ENCODE measurements at places on chromosomes 7 and 10.

GRCh38 chr10:103806395-103807187 is 48.8 kb downstream of the SH3PXD2A start:
- DNase-seq: no peak
- peaks cover 2% of the 10 kb centered on the region for H3K4me1 ChIP-seq
- no peaks in the 10 kb centered on the region for H3K27me3 ChIP-seq

DNA sequence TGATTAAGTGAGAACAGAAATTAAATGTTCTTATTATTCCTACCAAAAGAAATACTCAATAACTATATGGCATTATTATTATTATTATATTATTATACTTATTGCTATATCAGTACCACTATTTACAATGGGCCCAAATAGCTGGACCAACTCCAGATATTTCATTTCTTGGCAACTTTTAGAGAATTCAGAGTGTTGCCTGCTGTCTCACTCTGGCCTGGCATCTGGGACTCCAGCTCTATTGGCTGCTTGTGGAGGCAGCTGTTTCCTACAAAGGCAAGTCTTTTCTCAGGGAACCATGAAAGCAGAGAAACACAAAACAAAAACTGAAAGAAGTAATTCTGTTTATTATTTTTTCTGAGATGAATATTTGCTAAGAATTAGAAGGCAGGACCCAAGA is 105.1 kb upstream of the SORCS1 start:
- no peak overlapping the region for H3K27ac ChIP-seq
- no peaks in the 10 kb centered on the region for H3K27me3 ChIP-seq

- DNase-seq: no peak
- no peak overlapping the region for H3K4me3 ChIP-seq
- H3K36me3 ChIP-seq: no peaks in the 10 kb centered on the region
- H3K27me3 ChIP-seq: no peaks in the 10 kb centered on the region
- no peaks in the 10 kb centered on the region for H3K4me1 ChIP-seq
- H3K27ac ChIP-seq: no peak overlapping the region
Measured at GRCh38 chr10:72759584-72759983, 67.6 kb downstream of the MCU start.

- H3K4me1 ChIP-seq: no peaks in the 10 kb centered on the region
- no peaks in the 10 kb centered on the region for H3K27me3 ChIP-seq
- no peak for DNase-seq
- H3K36me3 ChIP-seq: no peaks in the 10 kb centered on the region
- no peak overlapping the region for H3K4me3 ChIP-seq
Measured at GRCh38 chr7:123846217-123846891, 1.4 kb downstream of the HYAL4 start.

DNA sequence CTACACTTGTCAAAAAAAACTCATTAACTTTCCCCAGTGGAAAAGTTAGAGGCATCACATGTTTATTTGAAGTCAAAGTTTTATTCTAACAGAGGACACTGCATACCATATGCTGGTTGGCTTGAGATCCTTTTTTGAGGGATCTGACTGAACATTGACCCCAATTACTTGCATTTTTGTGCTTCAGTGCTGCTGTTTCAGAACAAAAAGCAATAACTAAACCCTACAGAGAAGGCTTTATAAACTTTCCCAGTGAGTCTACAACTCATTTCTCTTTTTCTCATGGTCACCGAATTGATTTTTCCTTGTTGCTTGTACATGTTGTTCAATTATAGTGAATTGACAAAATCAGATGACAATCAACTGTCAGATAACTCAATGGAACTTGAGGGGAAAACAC is 69.3 kb upstream of the PHYHIPL start:
- no peaks in the 10 kb centered on the region for H3K27me3 ChIP-seq
- no peak for DNase-seq
- H3K36me3 ChIP-seq: no peaks in the 10 kb centered on the region
- H3K4me3 ChIP-seq: no peak overlapping the region

DNA sequence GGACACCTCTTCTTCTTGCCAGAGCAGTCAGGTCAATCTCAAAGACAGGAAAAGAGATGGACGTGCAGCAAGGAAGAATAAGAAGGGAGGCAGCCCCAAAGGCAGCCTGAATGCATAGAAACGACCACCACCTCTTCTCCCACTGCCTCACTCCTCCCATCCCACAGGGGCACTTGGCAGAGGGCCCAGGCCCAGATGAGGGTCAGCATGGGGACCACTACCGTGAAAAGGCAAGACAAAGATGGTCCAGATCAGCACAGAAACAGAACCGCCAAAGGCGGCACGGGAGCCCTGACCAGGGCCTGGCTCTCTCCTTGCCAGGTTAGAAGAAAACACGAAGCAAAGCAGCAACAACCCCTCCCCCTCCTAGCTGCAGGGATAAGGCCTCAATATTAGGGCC is 1.9 kb upstream of the NDST2 start:
- no peaks in the 10 kb centered on the region for H3K27me3 ChIP-seq
- no peak overlapping the region for H3K4me3 ChIP-seq
- H3K36me3 ChIP-seq: no peaks in the 10 kb centered on the region

DNA sequence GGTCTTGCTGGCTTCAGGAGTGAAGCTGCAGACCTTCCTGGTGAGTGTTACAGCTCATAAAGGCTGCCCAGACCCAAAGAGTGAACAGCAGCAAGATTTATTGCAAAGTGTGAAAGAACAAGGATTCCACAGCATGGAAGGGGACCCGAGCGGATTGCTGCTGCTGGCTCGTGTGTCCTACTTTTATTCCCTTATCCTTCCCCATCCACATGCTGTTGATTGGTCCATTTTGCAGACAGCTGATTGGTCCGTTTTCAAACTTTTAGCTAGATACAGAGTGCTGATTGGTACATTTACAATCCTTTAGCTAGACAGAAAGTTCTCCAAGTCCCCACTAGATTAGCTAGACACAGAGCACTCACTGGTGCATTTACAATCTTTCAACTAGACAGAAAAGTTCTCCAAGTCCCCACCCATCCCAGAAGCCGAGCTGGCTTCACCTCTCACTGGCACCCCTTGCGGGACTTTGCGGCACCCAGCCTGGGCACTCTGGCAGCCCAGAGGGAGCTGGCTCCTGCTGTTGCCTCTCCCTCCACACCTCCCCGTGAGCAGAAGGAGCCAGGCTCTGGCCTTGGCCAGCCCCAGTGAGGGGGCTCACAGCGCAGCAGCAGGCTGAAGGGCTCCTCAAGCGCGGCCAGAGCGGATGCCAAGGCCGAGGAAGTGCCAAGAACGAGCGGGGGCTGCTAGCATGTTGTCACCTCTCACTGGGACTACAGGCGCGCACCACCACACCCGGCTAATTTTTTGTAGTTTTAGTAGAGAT is 369.6 kb upstream of the POT1 start:
- no peak overlapping the region for H3K4me3 ChIP-seq
- no peak for DNase-seq
- no peaks in the 10 kb centered on the region for H3K27me3 ChIP-seq
- no peaks in the 10 kb centered on the region for H3K4me1 ChIP-seq
- H3K36me3 ChIP-seq: no peaks in the 10 kb centered on the region

DNA sequence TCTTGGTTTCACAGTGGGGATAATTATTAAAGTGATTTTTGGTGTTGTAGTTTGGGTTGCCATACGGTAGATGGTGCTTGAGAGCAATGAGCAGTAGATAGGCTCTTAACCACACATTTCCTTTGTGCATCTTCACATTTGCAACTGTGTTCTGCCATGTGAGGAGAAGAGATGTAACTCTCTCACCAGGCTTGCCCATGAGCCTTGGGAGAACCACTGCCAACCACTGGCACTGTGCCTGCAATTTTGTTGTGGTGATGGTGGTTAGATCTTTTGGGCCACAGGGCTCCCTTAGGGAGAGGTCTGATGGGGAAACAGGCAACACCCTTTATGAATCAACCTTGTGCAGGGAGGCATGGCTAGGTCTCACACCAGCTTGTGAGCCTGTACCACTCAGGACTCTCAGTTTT is 204.3 kb downstream of the CCDC7 start:
- H3K27ac ChIP-seq: no peak overlapping the region
- DNase-seq: no peak
- H3K4me1 ChIP-seq: no peaks in the 10 kb centered on the region
- H3K4me3 ChIP-seq: no peak overlapping the region

GRCh38 chr10:119724593-119725516 is 995 bp upstream of the INPP5F start:
- peak overlapping the region; percentile 97 for H3K27ac ChIP-seq
- DNase-seq: no peak
- no peaks in the 10 kb centered on the region for H3K27me3 ChIP-seq
- H3K4me3 ChIP-seq: peak overlapping the region; percentile 36
- H3K36me3 ChIP-seq: no peaks in the 10 kb centered on the region

DNA sequence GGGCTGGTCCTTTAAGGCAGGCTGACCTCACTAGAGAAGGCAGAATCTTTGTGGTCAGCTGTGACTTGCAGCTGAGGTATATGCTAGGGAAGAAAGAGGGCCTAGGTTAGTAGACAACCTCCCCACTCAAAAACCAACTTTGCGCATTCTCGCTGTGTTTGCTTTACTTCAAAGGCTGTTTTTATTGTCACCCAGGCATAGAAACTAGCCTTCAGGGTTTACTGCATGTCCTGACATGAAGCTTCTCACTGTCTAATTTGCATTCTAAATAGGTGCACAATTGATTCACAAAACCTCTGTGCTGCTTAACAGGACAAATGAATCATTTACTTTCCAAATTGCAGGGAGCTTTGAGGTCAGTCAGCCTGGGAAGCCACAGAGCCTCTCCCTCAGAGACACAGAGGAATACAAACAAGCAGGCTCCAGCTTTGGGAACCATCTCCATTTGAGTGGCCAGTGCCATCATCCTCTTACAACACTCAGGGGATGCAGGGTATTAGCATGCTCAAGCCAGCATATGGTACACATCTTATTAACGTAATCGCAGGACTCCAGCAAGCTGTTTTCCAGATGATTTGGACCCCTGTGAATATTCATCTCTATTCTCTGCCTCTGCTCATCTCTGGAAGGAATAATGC is 596.4 kb upstream of the GHITM start:
- peaks cover 9% of the 10 kb centered on the region for H3K4me1 ChIP-seq
- no peak overlapping the region for H3K27ac ChIP-seq
- no peaks in the 10 kb centered on the region for H3K36me3 ChIP-seq
- H3K4me3 ChIP-seq: no peak overlapping the region
- DNase-seq: no peak
- no peaks in the 10 kb centered on the region for H3K27me3 ChIP-seq

DNA sequence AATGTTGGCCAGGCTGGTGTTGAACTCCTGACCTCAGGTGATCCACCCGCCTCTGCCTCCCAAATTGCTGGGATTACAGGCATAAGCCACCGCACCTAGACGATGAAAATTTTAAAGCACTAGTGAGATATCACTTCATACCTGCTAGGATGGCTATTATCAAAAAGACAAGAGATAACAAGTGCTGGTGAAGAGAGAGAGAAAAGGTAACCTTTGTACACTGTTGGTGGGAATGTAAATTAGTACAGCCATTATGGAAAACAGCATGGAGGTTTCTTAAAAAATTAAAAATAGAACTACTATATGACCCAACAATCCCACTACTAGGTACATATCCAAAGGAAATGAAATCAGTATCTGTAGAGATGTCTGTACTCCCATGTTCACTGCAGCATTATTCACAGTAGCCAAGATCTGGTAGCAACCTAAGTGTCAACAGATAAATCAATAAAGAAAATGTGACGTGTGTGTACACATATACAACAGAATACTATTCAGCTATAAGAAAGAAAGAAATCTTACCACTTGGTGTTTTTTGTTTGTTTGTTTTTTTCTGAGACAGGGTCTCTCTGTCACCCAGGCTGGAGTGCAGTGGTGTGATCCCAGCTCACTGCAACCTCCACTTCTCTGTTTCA is 12.5 kb downstream of the MMS19 start:
- peaks cover under 1% of the 10 kb centered on the region for H3K36me3 ChIP-seq
- no peak overlapping the region for H3K4me3 ChIP-seq
- no peaks in the 10 kb centered on the region for H3K27me3 ChIP-seq
- peaks cover 5% of the 10 kb centered on the region for H3K4me1 ChIP-seq

GRCh38 chr7:48660306-48660870 is 264.0 kb upstream of the CDC14C start:
- H3K36me3 ChIP-seq: no peaks in the 10 kb centered on the region
- H3K27ac ChIP-seq: no peak overlapping the region

DNA sequence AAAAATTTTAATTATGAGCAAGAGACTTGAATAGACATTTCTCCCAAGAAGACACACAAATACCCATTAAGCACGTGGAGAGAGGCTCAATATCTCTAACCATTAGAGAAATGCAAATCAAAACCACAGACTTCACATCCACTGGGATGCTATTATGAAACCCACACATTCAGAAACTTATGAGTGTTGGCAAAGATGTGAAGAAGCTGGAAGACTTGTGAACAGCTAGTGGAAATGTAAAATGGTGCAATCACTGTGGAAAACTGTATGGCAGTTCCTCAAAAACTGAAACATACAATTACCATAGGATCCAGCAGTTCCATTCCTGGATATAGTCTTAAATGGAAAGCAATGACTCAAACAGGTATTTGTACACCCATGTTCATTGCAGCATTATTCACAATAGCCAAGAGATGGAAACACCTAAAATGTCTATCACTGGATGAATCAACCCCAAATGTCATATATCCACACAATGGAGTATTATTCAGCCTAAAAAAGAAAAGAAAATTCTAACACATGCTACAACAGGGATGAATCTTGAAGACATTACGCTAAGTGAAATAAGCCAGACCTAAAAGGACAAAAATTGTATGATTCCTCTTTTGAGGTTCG is 53.5 kb upstream of the FRMD4A start:
- H3K27me3 ChIP-seq: no peaks in the 10 kb centered on the region
- H3K27ac ChIP-seq: no peak overlapping the region
- H3K4me1 ChIP-seq: peaks cover 26% of the 10 kb centered on the region
- DNase-seq: no peak
- no peak overlapping the region for H3K4me3 ChIP-seq
- no peaks in the 10 kb centered on the region for H3K36me3 ChIP-seq

DNA sequence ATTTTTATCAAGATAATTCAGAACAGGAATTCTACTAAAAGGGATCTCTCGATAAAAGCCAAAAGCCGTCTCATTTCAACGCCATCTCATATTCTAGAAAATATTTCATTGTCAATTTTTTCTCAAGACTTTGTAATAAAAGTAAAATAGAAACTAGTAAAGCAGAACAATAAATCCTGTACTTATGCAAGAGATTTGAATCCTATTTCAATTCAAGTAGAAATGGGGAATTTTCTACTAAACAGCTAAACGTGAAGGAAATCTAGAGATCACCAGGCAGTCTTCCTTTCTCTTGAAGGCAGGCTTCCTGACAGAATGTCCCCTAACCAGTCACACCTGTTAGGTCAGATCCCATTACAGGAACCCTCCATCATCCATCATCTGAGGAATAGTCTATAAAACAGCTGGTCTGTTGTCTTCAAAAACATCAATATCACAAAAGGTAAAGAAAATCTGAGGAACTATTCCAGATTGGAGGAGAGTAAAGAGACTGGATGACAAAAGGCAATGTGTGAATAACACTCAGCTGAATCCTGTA is 23.7 kb downstream of the USP6NL start:
- H3K27me3 ChIP-seq: no peaks in the 10 kb centered on the region
- no peak for DNase-seq
- no peak overlapping the region for H3K27ac ChIP-seq
- peaks cover 3% of the 10 kb centered on the region for H3K4me1 ChIP-seq

- DNase-seq: no peak
- H3K27me3 ChIP-seq: no peaks in the 10 kb centered on the region
- H3K4me3 ChIP-seq: no peak overlapping the region
- H3K27ac ChIP-seq: no peak overlapping the region
- H3K4me1 ChIP-seq: no peaks in the 10 kb centered on the region
Measured at GRCh38 chr7:30196408-30196807, 61.6 kb downstream of the MTURN start.

- H3K36me3 ChIP-seq: no peaks in the 10 kb centered on the region
- H3K27ac ChIP-seq: no peak overlapping the region
- no peak overlapping the region for H3K4me3 ChIP-seq
- no peaks in the 10 kb centered on the region for H3K27me3 ChIP-seq
- DNase-seq: no peak
- H3K4me1 ChIP-seq: no peaks in the 10 kb centered on the region
Measured at GRCh38 chr7:69857014-69857413, 258.7 kb downstream of the AUTS2 start.

Measured in body of pancreas (tissue), 4 donors.